CD8-positive, alpha-beta T cell (primary cell): ENCODE measurements at places on chromosomes 4 and X.

DNA sequence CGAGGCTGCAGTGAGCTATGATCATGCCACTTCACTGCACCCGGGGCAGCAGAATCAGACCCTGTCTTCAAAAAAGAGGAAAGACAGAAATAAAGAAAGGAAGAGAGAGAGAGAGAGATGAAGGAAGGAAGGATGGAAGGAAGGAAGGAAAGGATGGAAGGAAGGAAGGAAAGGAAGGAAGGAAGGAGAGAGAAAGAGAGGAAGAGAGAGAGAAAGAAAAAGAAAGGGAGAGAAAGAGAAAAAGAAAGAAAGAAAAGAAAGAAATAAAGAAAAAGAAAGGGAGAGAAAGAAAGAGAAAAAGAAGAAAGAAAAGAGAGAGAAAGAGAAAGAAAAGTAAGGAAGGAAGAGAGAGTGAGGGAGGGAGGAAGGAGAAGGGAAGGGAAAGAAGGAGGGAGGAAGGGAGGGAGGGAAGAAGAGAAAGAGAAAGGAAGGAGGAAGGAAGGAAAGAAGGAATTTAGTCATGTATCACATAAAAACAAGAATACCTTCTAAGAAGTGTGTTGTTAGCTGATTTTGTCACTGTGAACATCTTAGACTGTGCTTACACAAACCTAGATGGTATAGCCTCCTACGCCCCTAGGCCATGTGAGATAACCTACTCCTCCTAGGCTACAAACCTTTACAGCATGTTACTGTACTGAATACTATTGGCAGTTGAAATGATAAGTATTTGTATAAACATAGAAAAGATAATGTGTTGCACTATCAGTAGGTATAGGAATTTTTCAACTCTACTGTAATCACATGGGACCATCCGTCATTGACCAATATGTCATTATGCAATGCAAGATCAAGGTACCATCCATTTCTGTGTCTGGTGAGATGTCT lies 17.4 kb upstream of the AFF1 start:
- DNase-seq, result no peak

- DNase-seq, result no peak
Measured at GRCh38 chrX:149003863-149004660, 501.0 kb downstream of the IDS start.

DNA sequence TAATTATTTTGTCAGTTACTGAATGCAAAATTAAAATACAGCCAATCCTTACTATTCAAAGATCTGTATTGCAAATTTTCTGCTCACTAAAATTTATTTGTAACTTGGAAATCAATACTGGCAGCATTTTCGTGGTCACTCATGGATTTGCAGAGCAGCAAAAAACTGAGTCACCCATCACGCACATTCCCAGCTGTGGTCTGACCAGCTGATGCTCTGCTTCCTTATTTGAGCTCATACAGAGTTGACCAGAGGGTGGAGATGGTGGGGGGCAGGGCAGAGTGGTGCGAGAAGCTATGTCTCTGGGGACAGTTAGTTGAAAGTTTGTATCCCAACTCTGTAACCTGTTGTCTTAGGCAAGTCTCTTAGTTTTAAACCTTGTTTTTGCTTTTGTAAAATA lies 214.8 kb downstream of the SPCS3 start:
- DNase-seq, result no peak

DNA sequence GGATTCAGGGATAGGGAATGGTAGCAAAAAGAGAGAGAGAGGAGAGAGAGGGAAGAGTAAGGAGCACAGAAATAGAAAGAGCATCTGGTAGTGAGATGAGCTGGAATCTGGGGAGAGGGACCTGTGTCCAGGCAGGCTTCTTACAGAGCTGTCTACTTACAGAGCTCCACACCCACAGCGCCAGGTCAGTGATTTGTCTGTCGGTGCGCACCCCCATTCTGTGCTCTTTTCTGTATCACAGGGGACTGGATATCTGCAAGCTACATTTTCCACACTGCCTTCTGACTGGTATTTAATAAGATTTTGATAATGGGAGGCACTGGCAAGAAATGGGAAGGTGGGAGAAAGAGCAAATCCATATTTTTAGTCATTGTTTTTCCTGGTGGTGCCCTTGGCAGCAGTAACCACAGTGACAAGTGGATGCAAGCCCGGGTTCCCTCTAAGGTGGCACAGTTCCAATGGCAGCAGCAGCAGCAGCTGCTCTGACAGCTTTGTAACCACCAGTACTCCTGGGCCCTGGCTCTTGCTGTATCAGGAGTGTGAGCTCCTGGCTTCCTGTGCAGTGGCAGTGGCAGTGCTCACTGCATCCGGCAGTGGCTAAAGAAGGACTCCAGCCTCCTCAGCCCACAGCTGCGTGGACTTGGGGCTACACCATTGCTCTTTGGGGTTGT lies 300.5 kb downstream of the TRIML1 start:
- DNase-seq, result no peak

DNA sequence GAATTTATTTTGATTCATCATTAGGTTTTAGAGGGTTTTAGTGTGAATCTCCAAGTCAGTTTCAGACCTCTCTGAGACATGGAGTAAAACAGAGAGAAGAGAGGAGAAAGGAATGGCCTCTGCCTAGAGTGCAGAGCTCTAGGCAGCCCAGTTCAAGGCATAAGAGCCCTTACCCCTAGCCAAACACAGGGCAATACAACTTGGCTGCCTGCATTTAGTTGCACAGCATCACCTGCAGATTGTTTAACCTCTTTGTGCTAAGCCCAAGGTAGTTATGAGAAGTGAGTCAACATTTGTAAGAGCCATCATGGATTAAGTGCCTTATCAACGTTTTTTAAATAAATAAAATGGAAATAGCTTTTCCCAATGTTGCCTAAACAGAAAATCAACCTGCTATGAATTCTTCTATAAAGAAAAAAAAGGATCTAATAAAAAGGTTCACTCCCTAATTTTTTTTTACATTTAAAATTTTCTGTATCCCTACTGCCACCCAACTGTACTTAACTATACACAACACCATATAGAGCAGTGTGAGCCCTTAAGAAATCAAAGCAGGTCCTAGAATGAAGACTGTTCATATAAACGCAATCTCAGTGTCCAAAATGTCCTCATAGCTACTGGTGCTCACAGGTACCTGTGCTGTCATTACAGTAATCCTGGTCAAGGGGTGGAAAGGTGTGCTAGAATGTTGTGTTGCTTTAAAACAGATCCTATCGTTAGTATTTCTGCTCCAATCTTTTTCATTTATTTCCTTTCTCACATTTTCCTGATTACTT lies 36.0 kb downstream of the PF4 start:
- no peak for DNase-seq

GRCh38 chr4:84634961-84635360 lies 52.0 kb downstream of the CDS1 start:
- no peak for DNase-seq

- no peak for DNase-seq
Measured at GRCh38 chrX:13938051-13938828, 91.5 kb downstream of the GEMIN8 start.

DNA sequence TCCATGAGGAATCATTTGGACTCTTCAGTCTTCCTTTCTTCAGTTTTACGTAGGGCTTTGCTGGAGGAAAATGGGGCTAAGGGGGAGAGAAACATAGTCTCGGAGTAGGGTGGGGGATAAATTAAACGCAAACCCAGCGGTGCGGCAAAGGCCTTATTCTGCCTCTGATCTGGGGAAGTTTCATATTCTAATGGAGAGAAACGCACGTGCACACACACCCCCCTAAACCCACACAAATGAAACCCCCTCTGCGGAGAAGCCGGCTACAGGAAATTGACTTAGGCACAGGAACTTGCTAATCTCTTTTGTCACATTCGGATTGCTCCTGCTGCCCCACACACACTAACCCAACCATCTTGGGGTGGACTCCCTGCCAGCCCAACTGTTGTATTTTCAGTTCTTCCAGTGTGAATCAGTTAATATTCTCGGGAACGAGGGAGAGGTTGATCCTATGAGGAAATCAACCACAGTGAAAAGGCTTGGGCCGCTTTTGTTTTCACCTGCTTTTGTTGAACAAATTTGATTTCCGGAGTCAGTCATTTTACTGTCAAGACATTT lies at the start of gene RHOH:
Gene RHOH (plus strand): TSS at position 308 of the 558 bp plus-strand sequence. CDS start 46,356 bp downstream, outside the sequence.
- DNase-seq, result peak; percentile 72

DNA sequence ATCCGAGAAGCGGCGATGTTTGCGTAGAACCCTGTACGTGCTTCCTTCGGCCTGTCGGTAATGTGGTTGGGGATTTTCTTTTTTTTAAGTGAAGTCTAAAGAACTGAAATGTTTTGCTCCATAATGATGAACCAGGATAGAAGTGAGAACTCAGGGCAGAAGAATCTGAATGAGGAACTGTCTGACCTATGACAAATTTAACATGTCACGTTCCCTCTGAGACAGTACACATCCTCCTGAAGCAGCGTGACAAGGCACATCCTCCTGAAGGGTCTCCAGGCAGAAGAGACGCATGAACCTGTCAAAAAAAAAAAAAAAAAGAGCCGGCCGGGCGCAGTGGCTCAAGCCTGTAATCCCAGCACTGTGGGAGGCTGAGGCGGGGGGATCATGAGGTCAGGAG lies 6.2 kb downstream of the CSF2RA start:
- no peak for DNase-seq

DNA sequence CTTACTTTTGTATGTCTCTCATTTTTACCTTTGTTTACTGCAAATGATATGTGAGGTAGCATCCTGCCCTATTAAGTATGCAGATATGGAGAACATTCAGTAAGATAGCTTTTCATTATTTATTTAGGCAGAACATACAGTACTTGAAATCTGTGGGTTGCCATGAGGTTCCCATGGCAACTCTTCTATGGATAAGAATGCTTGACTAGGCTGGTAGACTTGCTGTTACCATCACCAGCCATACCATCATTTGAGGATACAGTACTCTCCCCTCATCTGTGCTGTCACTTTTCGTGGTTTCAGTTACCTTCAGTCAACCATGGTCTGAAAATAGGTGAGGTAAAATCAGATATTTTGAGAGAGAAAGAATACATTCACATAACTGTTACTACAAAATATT lies 56.7 kb downstream of the NAF1 start:
- DNase-seq, result no peak

DNA sequence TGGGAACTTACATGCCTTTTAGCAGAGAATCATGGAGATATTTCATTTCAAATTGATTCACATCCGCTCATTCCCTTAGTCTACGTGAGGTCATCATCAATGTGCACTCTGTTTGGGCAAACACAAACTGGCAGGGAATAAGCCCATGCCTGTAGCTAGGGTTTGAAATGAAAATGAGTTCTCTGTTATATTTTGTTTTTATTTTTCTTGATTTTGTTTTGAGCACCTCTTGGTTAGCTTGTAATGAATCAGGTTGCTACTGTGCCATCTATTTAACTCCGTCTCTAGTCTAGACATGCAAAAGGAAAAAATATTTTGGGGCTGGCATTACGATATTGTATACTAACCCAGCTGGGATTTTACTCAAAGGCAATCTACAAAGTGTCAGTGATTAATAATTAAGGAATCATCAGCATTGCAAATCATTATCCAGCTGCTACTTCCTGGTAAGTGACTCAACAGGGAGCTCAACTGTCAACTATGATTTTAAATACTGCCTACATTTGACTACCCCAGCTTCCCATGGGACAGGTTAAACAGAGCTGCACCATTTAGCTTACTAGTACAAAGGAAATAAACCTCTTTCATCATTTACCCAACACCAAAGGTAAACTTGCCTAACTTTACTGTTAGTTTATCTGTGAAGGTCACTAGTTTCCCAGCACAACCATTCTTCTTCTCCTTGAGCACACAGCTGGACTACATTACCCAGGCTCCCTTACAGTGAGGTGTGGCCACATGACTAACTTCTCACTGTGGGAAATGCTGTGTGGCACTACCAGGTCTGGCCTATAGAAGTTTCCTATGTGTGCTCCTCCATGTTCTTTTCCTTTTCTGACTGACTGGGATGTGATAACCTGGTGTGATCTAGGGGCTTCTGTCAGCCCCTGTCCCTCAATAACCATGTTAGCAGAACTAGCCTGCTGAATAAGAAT lies 21.2 kb upstream of the TRPC5OS start:
- no peak for DNase-seq

DNA sequence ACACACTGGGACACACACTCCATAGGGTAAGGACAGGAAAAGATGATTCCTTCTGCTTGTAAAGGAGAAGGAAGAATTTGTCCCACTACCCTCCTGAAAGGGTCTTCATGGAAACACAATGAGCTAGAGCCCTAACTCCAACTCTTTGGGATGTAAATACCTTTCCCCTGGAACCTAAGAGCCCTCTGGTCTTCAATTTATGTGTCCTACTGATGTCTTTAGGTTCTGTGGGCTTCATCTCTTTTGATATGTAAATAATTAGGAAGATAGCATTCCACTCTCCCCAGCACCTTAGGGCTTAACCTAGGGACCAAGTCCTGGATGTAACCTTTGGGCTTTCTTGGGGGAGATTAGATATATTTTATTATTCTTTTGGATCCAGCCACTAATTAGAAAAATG lies 38.3 kb downstream of the PF4 start:
- DNase-seq, result no peak

DNA sequence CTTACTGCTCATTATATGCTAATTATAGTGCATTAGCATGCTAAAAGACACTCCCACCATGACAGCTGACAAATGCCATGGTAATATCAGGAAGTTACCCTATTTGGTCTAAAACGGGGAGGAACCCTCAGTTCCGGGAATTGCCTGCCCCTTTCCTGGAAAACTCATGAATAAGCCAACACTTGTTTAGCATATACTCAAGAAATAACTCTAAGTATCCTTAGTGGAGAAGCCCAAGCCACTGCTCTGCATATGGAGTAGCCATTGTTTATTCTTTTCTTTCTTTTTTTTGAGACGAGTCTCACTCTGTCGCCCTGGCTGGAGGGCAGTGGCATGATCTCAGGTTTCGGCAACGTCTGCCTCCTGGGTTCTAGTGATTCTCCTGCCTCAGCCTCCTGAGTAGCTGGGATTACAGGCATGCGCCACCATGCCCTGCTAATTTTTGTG lies 15.5 kb downstream of the NUDT6 start:
- DNase-seq, result no peak

DNA sequence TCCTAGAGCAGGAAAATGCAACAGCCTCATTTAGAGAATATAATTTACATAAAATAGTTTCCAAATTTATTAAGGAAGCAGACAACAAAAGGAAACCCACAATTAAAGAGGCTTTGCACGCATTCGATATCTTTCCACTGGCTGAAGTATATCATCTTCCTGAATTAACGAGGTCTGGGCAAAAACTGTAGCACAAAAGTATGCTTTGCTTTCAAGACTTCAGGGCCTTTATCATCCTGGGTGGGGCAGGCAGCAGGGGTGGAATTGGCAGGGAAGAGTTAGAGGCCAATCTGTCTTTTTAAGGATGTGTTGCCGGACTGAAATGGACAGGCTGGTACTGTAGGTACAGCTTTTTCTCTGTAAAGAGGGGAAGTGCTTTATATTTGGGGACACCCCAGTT lies 17.0 kb upstream of the STX18 start:
- DNase-seq, result no peak

DNA sequence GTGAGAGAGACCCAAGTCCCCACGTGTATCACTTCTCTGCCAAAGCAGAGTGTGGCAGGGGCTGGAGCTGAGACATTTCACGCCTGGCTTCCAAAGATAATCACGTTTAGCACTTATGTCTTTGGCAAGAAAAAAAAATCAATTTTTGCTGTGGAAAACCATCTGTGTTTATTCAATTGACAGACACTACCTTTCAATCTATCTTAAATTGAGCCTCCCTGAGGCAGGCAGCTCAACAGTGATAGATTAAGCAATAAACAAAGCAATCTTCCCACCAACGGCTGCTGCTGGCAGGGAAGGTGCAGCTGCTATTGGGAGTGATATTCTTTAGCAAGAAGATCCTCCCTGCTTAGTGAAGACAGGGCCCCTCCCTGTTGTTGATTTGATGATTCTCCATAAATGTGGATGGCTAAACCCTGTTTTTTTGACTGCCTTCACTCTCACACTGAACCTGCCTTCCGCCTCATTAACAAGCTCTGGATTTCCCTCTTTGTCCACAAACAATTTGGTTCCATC lies 11.6 kb upstream of the MAGEB17 start:
- DNase-seq, result no peak
